ENCODE measurements at places on chromosomes 16 and 17.

GRCh38 chr17:82384730-82385481, 13.3 kb downstream of the UTS2R start:
- peak; percentile 59 for DNase-seq

GRCh38 chr17:28412099-28412498, 6.1 kb upstream of the SLC46A1 start:
- no peak for DNase-seq

DNA sequence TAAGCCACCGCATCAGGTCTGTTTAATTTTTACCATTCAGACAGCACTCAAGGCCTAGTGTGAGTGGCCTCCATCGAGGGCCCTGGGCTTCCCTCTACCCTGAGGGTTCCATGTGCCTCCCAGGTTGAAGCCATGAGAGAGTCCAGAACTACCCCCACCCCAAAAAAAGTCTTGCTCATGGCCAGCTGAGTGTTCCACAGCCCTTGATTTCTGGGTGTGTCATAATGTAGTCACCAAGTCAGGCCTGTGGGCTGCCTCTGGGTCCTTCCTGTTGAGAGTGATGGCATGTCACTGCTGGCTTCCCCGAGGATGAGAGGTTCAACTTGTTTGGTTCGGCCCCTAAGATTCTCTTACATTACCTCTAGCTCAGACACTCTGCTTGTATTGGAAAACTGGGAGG, 100.6 kb downstream of the PITPNC1 start:
- no peak for DNase-seq

- no peak for DNase-seq
Measured at GRCh38 chr16:6143020-6143419, 1045.4 kb upstream of the EEF2KMT start.

DNA sequence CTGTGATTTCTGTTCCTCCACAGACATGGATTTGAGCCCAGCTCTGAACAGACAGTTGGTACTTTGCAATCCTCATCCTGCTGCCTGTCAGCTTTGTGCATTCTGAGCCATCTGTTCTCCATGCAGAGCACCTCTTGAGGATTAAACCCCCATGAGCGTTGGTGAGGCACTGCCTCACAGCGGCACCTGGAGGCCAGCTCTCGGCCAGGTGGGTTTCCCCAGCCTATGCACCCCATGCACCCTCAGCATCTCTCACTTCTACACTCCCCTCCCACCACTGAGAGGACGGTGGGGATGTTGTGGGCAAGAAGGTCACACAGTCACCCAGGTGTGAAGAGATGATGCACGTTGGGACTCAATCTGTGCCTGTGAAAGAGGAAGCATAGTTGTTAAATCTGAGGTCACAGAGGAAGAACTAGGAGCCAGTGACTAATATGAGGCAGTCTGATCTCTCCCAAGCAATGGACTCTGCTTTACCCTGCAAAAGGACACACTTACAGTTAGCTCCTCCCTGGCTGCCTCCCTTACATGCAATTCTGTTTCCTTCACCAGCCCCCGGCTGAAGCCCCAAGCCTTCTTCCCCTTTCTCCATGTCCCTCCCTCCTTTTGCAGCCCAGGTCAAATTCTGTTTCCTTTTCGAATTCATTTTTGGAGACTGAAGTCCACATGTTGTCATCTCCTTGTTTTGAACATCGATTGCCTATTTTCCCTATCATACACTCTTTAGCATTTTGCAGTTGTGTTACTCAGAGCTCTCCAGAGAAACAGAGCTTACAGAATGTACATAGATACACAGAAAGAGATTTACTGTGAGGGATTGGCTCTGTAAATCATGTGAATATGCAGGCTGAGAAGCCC, 58.5 kb downstream of the HS3ST3B1 start:
- DNase-seq: no peak

- no peak for DNase-seq
Measured at GRCh38 chr17:38558728-38559050, 47.1 kb downstream of the SRCIN1 start.

GRCh38 chr16:77077256-77077922, 113.6 kb upstream of the MON1B start:
- no peak for DNase-seq

- peak; percentile 81 for DNase-seq
Measured at GRCh38 chr17:40457964-40458791, 14.9 kb downstream of the IGFBP4 start.
